ENCODE measurements at places on chromosomes 3 and 15.

DNA sequence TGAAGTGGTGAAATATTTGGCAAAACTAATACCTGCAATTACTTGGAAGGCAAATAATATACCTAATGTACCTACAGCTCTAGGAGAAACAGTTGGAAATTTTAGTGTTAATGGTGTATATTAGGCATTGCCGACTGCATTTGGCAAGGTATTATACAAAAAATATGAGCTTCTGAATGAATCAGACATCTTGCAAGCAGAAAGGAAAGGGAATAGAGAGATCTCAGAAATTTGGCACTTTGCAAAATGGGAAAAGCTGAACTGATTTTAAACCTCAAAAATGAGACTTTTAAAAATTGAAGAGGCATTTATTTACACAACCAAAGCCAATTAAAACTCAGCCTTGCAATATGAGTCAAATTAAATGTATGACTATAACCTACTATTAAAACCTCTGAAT, 40.2 kb upstream of the C15orf61 start:
- no peak for DNase-seq

- no peak for DNase-seq
Observed at GRCh38 chr3:32359766-32360492, 31.7 kb upstream of the CMTM7 start.

- DNase-seq, result no peak
Observed at GRCh38 chr3:144585408-144585807, 613.8 kb downstream of the DIPK2A start.

DNA sequence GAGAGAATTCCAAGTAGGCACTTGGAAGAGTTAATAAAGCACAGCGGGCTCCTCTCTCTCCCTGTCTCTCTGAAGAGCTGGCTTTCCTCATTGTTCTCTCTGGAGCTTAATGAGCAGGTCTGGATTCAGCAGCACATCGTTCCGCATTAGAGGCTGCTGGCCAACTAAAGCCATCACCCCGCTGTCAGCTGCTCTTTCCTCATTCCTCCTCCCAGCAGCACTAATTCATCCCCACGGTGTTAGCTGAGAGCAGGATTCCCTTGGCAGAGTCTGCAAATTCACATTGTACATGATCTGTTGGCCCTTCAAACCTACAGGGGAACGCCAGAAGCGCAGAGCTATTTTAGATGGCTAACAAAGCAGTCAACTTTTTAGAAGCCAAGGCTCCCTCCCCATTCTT, 44.2 kb downstream of the SGO1 start:
- DNase-seq, result no peak

DNA sequence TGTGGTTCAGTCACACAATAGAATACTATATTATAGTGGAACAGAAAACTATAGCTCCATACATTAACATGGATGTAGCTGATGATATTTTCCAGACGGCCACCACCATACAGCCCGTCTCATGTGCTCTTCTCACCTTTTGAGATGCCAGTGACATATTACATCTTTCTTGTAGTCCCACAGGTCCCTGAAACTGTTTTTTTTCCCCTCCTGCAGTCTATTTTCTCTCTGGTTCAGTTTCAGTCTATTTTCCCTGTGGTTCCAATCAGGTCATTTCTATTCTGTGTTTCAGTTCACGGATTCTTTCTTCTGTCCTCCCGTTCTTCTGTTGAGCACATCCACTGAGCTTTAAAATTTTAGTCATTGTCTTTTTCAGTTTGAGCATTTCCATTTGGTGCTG, 72.2 kb downstream of the PPCDC start:
- no peak for DNase-seq

GRCh38 chr3:38521391-38521987, 25.3 kb downstream of the EXOG start:
- peak; percentile 24 for DNase-seq

DNA sequence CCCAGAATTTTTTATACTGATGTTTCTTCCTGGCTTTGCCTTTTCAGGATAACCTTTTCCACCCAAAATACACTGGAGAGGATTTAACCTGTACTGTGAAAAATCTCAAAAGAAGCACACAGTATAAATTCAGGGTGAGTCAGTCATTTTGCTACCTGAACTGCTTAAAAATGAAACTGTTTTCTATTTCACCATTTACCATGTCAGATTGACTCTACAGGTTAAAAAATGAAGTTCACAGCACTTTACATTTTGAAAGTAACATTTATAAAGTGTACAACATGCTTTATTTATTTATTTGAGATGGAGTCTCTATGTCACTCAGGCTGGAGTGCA, 115.2 kb downstream of the GHSR start:
- no peak for DNase-seq

Measured in RCC 7860 (cell line).